ENCODE measurements at places on chromosomes 1 and 21.

GRCh38 chr1:221724931-221725605 lies 16.8 kb downstream of the DUSP10 start:
- DNase-seq, result peak; percentile 91

- DNase-seq, result no peak
Measured at GRCh38 chr1:230793463-230793745, 46.2 kb downstream of the CAPN9 start.

- no peak for DNase-seq
Measured at GRCh38 chr1:25194572-25195020, 37.7 kb downstream of the SYF2 start.

DNA sequence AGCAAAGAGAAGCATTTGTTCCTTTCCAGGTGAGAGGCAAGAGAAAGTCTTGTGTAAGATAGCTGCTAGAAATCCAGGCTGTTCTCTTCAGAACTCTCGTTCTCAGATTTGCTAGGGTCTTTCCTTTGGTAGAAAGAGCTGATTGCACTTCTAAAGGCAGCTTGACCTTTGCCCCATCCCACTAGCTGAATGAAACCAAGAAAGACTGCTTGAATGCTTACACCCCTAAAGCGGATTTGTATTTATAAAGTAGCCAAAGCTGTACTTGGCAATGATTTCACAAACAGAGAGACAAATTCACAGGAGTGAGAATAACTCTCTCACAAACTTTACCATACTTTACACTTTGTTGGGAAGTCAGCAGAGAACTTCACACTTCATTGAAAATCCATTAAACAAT lies 424.1 kb downstream of the TTLL7 start:
- DNase-seq, result no peak

GRCh38 chr1:68213843-68214242 lies 18.5 kb downstream of the WLS start:
- peak; percentile 30 for DNase-seq

GRCh38 chr1:49765034-49765433 lies 258.7 kb downstream of the AGBL4 start:
- no peak for DNase-seq

DNA sequence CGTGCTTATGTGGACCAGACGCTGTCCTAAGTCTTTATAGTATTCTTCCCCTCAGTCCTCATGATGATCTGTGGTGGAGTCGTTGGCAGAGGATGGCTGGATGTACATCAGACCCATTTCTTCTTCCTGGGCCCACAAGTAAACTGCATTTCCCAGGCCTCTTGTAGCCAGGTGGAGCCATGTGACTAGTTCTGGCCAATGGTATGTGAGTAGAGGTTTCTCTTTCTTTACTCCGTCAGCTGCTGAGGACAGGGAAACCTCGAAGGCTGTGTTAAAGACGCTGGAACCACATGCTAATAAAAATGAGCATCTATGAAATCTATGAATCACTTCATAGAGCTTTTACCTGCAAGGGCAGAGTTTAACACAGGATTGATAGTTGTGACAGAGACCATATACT lies 18.7 kb upstream of the ZNF362 start:
- no peak for DNase-seq

DNA sequence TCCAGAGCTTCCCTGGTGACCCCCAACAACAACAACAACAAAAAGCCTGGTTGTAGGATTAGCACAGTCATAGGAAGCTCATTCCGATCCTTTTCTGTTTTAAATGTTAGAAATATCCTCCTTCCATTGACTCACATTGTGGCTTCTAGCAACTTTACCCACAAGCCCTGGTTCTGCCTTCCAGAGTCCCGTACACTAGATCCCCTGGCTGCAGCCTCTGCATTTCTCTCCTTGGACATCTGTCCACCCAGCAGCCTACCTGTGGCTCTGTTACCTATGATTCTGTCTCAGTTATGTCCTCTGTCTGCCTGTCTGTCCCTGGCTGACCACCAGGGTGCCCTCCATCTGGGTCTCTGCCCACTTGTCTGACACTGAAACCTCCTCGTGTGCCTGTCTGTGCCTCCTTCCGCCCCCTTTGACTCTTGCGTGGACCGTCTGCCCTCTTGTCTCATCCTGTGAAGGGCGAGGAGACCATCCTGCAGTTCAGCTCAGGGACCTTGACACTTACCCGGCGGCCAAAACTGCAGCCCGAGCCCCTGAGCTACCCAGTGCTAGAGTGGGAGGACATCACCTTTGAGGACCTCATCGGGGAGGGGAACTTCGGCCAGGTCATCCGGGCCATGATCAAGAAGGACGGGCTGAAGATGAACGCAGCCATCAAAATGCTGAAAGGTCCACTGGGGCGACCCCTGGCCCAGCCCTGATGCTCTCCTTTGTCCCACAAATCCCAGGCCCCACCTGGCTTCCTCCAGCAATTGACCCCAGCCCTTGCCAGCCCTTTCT lies 16.1 kb downstream of the TIE1 start:
- no peak for DNase-seq

- DNase-seq, result no peak
Measured at GRCh38 chr1:230224101-230224960, 157.3 kb downstream of the GALNT2 start.

GRCh38 chr1:76080552-76081079 lies 6.1 kb downstream of the ST6GALNAC3 start:
- DNase-seq, result no peak

- no peak for DNase-seq
Measured at GRCh38 chr1:21572221-21572620, 63.0 kb downstream of the ALPL start.

- no peak for DNase-seq
Measured at GRCh38 chr1:231144416-231145193, 17.3 kb upstream of the TRIM67 start.

- DNase-seq, result peak; percentile 60
Measured at GRCh38 chr1:155938220-155938627, 3.2 kb upstream of the RXFP4 start.

DNA sequence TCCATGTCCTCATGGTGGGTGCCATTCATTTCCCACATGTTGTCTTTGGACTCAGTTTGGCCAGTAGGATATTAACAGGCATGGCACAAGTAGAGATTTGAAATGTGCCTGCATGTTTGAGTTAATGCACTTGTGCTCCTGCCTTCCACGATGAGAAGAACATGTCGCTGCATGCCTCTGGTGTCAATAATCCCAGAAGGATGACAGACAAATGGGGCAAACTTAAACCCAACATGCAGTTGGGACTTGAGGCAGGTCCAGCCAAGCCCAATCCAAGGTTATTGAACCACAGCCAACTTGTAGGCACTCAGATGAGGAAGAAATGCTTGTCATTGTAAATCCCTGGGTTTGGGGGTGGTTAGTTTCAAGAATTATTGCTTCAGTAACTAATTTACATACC lies 174.6 kb downstream of the TRIM33 start:
- DNase-seq, result no peak

DNA sequence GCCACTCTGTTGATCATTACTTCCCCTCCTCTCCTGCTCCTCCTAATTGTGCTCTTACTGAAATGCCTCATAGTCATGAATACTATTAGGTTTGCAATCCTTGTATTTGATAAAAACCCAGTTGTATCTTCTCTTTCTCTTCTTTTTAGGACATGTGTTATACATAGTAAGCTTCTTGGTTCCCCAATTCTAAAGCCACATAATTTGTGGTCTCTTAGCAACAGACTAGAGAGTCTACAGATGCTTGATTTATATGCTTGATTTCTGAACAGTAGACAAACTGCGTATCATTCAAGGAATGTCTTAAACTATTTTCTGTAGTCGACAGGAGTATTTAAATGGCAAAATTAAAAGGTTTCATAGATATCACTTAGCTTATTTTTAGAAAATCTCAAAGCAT lies 1598.9 kb downstream of the PLA2G4A start:
- DNase-seq, result no peak

DNA sequence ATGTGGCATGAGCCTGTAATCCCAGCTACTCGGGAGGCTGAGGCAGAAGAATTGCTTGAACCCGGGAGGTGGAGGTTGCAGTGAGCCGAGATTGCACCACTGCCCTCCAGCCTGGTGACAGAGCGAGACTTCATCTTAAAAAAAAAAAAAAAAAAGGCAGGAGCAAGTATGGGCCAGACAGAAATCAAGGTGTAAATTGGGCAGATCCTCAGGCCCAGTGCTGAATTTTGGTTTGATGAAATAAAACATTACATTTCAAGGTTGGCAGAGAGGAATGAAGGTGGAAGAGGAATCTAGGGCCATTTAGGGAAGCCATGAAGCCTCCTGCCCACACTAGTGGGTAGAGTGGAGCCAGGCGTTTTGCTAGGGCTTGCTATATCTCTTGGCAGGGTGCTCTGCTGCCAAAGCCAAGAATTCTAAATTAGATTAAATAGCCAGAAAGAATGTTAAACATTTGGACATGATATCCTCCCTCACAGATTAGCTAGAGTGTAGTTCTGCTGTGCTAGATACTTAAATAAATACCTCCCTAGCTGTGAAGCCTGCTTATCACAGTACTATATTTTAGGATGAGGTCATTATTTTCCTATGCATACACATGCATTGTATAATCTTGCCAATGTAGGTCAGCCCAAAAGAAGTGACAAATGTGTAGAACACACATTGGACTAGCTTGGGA lies 16.6 kb upstream of the LGALS8 start:
- no peak for DNase-seq

GRCh38 chr1:3697810-3698209 lies 45.5 kb downstream of the TP73 start:
- DNase-seq, result no peak

DNA sequence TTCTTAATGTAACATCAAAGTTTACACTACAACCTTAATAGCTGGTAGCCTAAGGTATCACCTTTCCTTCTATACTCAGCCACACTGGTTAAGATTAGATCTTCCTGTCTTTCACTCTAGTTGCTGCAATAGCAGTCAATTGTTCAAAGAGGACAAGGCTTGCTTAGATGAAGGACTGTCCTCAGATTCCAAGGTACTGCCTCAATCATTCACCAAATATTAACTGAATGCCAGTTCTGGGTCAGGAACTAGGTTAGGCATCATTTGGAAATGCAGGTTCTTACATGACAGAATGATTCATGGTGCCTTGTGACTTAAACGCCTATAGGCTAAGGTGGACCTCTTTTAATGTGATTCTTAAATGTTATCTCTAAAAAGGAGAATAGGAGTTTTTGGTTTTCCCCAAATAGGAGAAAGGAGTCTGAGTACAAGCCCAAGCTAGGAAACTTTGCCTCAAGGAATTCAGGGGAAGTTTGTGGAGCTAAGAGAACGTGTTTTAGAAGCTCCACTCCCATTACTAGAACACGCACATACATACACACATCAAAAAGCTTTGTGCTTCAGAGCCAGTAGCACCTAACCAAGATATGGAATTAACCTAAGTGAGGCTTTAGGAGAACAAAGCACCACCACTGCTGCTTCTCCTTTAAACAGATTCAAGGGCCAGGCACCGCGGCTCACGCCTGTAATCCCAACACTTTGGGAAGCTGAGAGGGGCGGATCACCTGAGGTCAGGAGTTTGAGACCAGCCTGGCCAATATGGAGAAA lies 8.5 kb upstream of the WDR47 start:
- no peak for DNase-seq

DNA sequence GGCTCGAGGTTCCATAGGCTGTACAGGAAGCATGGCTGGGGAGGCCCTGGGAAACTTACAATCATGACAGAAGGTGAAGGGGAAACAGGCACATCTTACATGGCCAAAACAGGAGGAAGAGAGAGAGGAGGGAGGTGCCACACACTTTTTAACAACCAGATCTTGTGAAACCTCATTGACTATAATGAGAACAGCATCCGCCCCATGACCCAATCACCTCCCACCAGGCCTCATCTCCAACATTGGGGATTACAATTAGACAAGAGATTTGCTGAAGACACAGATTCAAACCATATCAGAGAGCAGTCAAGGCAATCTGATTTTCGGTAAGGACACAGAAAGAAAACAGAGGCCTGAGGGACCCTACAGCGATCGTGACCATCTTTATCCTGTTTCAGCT lies 41.7 kb downstream of the TNFRSF9 start:
- DNase-seq, result no peak

DNA sequence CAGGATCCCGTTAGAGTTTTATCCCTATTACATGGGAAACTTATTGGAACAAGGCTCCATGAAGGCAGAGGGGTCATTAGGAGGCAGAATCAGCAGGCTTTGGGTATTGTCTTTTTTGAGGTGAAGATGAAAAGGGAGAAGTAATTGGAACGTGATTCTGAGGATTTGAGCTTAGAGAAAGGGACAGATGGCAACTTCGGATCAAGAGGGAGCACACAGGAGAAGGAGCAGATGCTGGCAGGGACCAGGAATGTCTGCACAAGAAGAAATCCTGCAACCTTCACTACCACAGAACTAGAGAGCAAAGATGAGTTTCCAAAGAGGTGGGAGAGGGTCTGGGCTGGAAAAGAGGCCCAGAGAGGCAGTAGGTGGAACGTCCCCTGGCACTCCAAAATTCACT lies 202.8 kb downstream of the RRAGC start:
- no peak for DNase-seq

- DNase-seq, result no peak
Measured at GRCh38 chr1:96424877-96425276, 296.7 kb upstream of the PTBP2 start.

GRCh38 chr1:209651138-209651587 lies 1.1 kb downstream of the LAMB3 start:
- peak; percentile 92 for DNase-seq

GRCh38 chr1:230798491-230798890 lies 51.3 kb downstream of the CAPN9 start:
- no peak for DNase-seq

DNA sequence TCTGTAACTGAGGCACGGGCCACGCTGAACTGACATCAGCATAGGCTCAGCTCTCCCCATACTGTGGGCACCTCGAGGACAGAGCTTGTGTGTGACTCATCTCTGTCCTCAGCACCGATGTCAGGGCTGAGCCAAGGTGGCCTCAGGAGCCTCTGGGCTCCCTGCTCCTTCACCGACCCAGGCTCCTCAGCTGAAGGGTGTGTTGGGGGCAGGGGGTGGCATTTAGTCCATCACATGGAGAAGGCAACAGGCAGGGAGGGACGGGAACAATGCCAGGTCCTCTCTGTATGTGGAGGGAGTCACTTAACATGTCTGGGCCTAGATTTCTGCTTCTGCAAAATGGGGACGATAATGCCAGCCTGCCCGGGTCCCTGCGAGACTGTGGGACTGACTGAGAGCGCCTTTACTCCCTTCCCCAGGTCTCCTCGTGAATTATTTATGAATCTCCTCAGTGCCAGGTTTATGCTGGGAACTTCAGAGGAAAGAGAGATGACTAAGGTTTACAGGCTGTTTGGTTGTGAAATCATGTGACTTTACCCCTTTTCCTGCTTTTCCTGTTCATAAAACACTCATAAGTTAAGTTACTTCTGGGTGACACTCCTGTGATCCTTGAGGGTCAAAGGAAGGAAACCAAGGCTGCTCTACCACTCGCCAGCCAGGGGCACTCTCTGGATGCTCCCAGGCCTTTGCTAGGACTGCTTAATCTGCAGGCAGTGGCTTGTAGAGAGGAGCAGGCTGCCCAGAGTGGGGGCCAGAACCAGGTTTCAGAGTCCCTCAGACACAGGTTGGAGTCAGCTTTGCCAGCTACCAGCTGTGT lies 16.2 kb downstream of the TTC39A start:
- no peak for DNase-seq

DNA sequence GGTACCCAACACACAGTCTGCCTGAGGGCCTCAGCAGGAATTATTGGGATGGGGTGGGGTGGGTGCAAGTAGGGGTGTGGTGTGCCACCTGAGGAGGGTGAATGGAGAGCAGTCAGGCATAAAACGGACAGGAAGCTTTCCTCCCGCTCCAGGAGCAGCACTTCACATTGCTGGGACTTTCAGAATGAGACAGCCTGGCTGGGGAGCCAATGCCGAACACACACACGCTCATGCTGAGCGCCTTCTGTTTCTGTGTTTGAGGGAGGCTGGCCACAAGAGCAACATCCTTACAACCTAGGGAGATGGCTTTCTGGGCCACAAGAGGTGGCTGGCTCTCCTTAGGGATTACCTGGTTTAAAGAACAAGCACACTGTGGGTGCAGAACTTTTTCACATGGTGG lies 98.0 kb downstream of the LAMC2 start:
- DNase-seq, result no peak

Data from CD14-positive monocyte (primary cell).